Stimulated activated CD8-positive, alpha-beta memory T cell treated with anti-CD3 and anti-CD28 coated beads, Interleukin-2, amount 100 ng/mL, for 48 hours (primary cell): ENCODE measurements at places on chromosomes 1 and 21.

DNA sequence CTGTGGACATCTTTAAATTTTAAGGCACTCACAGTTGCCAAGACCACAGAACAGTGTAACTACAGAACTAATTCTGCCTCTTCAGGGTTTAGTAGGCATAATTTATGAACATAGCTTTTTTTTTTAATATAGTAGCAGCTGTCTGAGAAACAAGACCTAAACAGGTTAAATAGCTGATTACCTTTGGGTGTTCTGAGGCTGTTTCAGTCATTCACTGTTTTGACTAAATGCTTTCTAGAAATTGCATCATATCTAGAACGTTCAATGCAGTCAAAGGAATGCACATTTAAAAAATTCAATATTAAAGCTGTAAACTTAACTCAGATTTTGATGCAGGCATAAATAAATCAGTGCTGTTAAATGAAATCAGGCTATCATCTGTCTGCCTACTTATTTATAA, 101.6 kb downstream of the BRINP3 start:
- no peak for DNase-seq

DNA sequence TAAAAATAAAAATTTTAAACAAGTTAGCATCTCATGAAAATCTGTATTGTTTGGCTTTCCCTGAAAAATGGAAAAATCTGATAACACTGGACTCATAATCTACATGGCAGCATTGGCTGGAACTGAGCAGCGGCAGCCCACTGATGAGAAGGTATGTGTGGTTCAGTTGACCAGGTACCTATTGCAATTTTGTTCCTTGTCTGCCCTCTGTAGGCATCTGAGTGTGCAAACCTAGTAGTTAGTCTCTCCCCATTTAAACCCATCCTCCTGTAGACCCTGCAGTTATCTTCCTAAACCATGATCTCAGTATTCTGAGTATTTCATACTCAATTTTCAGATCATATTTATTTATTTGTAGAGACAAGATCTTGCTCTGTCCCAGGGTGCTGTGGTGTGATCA, 59.4 kb upstream of the SERBP1 start:
- DNase-seq = no peak

DNA sequence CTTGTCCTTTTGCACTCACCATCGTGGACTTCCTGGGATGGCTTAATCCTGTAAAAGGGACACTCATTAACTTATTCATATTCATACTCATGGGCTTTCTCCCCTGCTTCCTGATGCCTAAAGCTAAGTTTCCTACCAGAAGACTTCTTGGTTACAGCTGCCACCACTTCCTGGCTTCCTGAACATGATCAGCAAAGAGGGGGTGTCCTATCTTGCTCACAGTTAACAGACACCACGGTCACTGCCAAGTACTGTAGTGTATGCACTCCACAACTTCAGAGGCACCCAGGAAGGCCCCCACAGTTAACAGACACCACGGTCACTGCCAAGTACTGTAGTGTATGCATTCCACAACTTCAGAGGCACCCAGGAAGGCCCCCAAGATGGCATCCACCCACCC, 177.8 kb downstream of the SIPA1L2 start:
- no peak for DNase-seq

- no peak for DNase-seq
Measured at GRCh38 chr1:92134331-92134730, 54.2 kb downstream of the BTBD8 start.

DNA sequence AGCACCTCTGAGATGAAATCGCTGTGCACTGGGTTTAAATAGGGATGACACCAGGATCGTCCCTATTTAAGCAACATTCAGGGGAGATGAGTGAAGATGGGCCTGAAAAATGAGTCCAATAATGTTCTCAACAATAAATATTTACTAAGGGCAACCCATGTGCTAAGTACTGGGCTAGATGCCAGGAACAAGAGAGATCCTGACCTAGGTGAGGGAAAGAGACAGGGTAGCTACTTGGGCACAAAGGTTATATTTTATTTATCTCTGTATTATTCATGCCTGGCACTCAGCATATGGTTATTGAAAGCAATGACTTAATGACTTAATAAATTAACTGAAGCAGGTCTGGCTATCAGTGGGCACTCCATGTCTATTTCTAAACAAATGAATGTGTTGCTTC, 27.4 kb upstream of the AVPR1B start:
- DNase-seq = no peak
